ENCODE measurements at places on chromosomes 4 and X.

- DNase-seq: no peak
These were observed 1.9 kb upstream of the PPP3CA start for GRCh38 chr4:101348995-101349800.

DNA sequence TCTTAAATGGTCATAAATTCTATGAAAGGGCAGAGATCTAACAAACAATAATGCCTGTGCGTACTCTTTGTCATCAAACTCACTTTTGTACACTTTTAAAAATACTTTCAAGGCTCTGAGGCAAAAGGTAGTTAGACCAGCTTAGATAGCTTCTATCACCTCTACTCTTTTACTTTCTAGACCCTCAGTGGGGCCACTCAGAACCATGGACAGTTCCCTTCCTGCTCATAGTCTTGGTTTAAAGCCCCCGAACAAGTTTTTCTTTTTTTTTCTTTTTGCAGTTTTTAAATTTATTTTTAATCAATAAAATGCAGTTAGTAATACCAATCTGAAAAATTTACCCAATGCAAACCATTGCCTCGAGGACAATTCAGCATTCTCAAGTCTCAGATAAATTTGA is 460.5 kb upstream of the CNKSR2 start:
- DNase-seq: no peak

GRCh38 chr4:7279902-7280301 is 87.6 kb downstream of the SORCS2 start:
- DNase-seq: no peak

DNA sequence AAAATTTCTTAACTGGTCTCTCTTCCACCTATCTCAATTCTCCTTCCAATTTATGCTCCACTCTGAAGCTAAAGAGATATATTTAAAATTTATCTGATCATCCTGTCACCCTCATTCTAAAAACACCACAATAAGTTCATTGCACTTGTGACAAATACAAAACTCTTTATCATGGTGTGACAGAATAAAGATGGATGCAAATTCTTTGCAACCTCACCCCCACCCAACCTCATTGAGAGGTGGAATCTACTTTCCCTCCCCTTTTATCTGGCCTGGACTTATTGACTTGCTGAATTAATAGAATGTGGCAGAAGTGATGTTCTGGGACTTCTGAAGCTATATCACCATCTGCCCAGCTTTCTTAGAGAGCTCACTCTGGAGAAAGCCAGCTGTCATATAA is 46.5 kb downstream of the IDS start:
- no peak for DNase-seq

DNA sequence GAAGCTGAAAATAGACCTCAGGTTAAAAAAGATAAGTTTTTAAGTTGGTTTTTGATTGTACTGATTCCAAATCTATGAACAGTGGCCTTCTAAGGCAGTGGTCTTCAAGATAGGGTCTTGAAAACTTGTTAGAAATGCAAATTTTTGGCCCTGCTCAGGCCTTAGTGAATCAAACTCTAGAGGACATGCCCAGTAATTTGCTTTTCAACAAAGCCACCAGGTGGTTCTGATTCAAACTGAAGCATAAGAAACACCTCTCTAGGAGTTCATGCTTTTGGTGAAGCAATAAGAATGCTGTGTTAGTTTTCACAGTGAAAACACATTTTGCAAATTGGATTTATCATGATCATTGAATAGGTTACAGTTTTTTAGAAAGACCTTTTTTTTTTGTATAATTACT is 1849.4 kb upstream of the AGA start:
- no peak for DNase-seq

DNA sequence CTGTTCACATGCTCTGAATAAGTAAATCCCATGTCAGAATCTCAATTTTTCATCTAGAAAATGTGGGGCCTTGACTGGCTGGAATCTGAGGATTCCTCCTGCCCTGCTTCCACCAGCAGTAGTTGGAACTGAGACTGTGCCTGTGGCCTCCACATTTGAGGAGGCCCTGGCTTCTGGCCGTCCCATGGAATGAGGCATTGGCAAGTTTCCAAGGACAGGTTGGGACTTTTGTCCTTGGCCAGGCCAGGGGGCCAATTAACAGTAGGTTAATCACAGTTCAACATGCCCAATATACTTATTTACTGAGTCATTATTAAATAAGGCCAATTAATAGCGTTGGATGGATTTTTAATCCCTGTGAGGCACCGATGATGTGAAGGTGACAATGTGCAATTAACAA is 50.2 kb upstream of the GABRE start:
- DNase-seq: no peak

- DNase-seq: no peak
These were observed 19.7 kb downstream of the FNIP2 start for GRCh38 chr4:158788516-158788915.

DNA sequence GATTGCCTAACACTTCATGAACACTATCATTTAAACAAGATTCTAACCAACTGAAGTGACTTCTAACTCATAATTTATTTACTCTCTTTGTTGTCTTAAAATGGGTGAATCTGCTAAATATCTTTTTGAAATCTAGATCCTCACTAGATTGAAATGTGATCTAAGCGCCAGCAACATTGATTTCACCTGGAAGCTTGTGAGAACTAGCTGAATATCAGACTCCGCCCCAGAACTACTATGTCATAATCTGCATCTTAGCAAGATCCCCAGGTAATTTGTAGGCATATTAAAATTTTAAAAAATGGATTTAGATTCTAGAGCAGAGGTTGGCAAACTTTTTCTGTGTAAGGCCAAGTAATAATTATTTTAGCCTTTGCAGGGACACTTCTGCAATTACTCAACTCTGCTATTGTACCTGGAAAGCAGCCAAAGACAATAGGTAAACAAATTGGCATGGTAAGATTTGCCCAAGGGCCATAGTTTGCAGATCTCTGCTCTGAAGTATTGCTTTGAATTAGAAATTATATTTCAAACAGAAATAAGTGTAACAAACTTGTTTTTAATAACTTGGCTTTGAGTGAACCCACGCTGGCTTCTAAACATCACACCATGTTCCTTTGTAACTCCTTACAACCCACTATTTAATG is 121.5 kb downstream of the REELD1 start:
- no peak for DNase-seq

DNA sequence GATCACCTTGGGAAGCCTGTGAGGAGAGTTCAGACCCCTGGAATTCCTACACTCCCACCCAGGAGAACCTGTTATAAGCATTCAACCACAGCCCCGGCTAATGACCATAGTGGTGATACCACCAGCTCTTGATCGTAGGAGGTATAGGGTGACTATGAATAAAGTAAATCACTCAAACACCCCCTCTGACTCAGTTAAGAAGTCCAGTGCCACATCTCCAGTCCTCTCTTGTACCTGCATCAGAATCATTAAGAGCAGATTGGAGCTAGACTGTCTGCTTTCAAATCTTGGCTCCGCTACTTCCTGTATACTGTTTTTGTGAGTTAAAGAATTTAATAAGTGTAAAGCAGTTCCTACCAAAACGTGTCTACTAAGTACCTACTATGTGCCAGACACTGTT is 565.1 kb upstream of the DIPK2B start:
- DNase-seq: no peak

DNA sequence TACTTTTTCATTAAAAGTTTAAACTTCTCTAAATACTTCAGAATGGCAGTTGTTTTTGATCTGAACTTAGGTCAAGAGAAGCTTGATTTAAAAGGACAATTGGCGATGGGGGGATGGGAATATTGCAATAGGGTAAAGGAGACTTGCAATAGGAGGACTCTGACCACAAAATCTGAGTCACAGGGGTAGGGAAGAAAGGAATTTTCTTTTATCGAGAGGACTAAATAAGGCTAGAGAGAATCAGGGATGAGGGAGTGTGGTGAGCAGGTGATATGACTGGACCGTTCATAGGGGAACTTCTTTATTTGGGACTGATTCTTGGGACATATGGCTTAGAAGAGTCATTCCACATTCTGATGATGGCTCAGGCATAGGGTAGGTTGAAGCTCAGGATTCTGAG is 1260.2 kb downstream of the ADGRL3 start:
- no peak for DNase-seq

- no peak for DNase-seq
These were observed 300.9 kb downstream of the FAM47A start for GRCh38 chrX:33831211-33831610.

- no peak for DNase-seq
These were observed 54.6 kb upstream of the RAPGEF2 start for GRCh38 chr4:159048166-159048886.

GRCh38 chr4:174228988-174229387 is 54.5 kb downstream of the FBXO8 start:
- no peak for DNase-seq

GRCh38 chr4:4455210-4455865 is 68.4 kb downstream of the NSG1 start:
- no peak for DNase-seq

DNA sequence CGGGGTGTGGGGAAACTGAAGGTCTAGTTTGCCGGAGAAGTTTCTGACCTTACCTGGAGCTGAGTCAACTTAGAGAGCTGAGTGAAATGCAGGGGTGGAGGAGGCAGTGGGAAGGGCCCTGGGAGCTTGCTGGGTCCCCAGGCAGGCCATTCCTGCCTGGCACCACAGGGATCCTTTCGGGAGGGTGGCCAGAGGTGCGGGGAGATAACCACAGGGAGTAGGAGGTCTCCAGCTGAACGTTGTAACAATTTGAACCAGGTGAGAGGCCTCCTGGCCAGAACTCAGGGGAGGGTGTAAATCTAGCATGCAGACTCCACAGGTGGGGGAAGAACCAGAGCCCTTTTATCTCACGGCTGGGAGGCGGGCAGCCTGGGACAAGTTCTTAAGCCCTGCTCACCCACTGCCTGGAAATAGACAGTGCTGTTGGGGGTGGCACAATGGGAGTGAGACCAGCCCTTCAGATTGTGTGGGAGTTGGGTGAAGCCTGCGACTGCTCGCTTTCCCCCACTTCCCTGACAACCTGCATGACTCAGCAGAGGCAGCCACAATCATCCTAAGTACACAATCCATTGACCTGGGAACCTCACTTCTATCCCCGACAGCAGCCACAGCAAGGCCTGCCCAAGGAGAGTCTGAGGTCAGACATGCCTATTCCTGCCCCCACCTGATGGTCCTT is 247.4 kb downstream of the ADGRA3 start:
- no peak for DNase-seq

- DNase-seq: no peak
These were observed 23.4 kb upstream of the KIAA1210 start for GRCh38 chrX:119151051-119151380.

DNA sequence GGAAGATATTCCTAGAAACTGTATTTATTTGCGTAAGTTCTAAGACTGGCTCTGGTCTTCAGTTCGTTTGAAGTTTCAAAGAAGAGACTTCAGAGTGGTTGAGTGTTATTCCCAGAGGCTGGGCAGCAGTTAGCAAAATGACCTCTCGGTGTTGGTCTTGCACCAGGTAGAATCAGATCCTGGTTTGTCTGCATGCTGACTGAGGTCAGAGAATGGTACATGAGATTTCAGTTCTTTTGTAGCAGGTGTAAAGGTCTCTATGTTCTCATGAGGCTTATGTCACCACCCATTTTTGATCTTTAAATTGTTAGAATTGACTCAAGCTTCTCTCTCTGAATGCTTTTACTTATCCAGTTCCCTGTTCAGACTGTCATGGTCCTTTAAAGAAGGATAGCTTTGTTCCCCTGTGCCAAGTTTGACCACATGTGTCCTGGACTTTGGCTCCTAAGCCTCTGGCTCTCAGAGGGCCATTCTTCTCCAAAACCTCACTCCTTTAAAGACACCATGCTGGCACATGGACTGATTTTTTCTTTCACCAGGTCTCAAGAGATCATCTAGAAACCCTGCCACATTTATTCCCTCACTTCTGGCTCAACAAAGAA is 355.8 kb upstream of the BOD1L1 start:
- no peak for DNase-seq

- DNase-seq: no peak
These were observed 194.6 kb upstream of the RBPJ start for GRCh38 chr4:26126143-26126718.

- no peak for DNase-seq
These were observed 2.1 kb upstream of the DHRSX start for GRCh38 chrX:2502668-2503519.

- no peak for DNase-seq
These were observed 62.6 kb downstream of the TRIML1 start for GRCh38 chr4:188201851-188202250.

DNA sequence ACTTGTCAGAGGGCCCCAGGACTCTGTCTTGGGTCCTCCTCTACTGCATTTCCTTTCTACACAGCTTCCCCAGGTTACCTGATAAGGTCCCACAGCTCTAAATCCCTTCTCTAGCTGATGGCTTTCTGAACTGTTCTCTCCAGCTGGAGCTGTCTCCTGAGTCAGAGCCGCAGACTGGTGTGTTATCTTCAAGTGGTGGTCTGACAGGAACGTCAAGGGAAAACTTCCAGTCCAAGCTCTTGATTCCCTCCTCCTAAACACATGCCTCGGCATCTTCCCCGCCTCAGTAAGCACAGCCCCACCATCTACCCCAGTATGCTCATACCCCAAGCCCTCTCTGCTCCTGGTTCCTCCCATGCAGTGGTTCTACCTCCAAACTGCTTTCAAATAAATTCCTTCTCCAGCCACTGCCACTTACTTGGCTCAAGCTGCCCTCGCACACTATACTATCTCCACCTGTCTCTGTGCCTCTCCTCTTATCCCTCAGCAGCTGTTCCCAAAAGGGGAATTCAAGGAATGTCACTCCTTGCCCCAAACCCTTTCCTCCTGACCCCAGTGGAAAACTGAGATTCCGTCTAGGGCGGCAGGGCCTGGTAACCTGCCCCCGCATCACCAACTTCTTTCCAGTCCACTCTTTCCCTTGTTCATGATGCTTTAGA is 17.2 kb upstream of the CENPU start:
- no peak for DNase-seq

DNA sequence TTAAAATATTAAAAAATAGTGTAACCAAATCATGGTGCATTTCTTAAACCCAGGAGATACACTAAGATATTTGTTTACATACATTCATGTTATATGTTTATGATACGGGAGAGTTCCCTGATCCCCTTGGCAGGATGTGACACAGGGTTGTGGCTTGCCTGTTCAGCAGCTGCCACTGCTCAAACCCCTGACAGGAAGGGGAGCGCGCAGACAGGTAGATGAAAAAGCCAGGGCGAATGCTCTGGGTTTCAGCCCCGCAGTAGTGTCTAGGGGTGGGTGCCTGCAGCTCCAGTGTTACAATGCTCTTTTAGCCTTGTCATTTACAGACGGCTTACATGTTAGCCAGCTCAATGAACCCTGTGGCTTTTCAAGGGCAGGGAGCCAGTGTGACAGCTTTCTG is 1343.8 kb upstream of the IGFBP7 start:
- no peak for DNase-seq

DNA sequence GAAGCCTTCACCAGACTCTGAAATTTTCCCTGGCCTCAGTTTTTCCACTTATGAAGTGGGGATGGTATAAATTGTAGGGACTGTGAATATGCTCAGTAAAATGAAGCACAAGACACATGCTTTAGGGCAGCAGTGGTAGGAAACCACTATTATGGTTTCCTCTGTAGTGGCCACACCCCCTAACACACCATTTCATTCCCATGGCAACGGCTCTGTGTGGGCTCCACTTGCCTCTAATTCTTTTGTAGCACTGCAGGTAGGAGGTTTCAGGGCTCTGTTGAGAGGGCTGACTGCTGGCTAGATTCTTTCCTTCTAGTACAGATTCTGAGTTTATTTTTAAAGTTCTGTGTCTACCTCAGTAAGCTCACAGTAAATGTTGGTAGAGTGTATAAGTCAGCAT is 3.5 kb upstream of the VMA21 start:
- peak; percentile 84 for DNase-seq
